Activated T-cell treated with anti-CD3 and anti-CD28 coated beads, Interleukin-2, amount 50 U/mL, for 1 hour (primary cell): ENCODE measurements at places on chromosomes 1 and 21.

- DNase-seq, result no peak
Measured at GRCh38 chr1:115461526-115461925, 123.5 kb upstream of the NGF start.

- DNase-seq, result no peak
Measured at GRCh38 chr1:208098773-208099172, 145.4 kb downstream of the PLXNA2 start.

DNA sequence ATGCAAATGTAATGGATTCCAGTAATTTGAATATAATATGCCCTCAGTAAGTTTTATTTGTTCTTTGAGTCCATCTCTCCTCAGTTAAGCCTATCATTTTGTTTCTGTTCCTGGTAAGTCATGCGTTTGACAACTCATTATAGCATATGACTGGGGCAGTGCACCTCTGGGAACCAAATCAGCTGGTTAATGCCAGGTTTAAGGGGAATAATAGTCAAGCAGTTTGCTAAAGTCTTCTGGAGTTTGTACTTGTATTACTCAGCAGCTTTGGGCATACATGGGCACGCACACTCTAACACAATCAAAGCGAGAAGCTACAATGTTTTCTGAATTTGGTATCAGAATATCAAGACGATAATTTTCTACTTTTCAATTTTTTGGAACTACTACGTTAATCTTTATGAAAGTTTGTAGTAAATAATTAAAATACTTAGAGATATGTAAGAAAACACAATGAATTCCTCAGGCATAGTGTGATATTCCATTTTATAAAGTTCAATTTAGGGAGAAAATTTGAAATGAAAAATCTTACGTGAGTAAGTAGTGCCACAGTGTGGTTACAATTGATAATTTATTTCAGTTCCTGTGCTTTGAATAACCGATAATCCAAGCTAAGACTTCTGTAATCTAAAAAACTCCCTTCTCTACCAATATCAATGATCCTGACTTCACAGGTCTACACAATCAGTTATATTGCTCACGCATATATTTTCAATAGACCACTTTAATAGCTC lies 43.8 kb upstream of the KCTD3 start:
- no peak for DNase-seq

DNA sequence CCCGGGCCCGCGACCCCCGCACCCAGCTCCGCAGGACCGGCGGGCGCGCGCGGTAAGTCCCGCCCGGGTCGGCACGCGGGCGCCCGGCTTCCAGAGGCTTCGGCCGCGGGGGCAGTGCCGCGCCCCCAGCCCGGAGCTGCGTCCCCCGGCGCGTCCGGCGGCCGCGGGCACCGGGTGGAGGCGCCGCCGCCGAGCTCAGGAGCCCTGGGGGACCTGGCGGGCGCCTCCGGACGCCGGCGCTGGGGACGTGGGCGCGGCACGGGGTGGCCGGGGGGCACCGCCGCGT lies 227 bp downstream of the NBL1 start:
- no peak for DNase-seq

DNA sequence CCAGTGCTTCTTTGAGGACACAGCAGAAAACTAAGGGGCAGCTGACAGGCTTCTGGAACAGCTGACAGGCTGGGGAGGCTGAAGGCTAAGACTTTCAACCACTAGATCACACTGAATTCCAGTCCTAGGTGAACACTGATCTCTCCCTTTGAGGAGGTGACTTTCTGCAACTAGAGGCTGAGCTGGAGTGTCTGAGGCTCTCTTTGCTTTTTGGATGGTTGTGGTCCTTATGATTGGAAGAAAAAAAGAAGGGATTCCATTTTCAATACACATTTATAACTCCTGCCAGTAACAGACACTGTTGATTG lies 1.4 kb downstream of the IL6R start:
- no peak for DNase-seq

- no peak for DNase-seq
Measured at GRCh38 chr1:223331929-223332328, 32.0 kb downstream of the SUSD4 start.

- DNase-seq, result no peak
Measured at GRCh38 chr1:1600861-1601563, 1.1 kb upstream of the FNDC10 start.

DNA sequence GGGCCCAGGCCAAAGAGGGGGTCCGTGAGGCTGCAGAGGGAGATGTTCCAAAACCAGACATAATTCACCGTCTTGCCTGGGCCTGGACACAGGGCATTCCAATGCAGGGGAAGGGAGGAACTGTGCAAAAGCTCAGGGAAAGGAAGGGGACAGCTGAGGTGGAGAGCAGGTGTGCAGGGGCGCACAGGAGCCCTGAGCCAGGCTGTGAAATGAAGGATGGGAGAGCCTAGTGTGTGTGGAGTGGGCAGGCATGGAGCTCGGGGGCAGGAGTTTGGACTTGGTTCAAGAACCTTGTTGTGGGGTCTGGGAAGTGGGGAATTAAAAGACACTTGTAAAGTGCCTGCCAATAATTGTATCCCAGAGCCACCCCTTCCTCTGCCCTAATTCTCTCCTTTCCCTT lies 2.3 kb downstream of the TNNI1 start:
- no peak for DNase-seq

- DNase-seq, result no peak
Measured at GRCh38 chr1:64679177-64679576, 65.7 kb upstream of the RAVER2 start.

DNA sequence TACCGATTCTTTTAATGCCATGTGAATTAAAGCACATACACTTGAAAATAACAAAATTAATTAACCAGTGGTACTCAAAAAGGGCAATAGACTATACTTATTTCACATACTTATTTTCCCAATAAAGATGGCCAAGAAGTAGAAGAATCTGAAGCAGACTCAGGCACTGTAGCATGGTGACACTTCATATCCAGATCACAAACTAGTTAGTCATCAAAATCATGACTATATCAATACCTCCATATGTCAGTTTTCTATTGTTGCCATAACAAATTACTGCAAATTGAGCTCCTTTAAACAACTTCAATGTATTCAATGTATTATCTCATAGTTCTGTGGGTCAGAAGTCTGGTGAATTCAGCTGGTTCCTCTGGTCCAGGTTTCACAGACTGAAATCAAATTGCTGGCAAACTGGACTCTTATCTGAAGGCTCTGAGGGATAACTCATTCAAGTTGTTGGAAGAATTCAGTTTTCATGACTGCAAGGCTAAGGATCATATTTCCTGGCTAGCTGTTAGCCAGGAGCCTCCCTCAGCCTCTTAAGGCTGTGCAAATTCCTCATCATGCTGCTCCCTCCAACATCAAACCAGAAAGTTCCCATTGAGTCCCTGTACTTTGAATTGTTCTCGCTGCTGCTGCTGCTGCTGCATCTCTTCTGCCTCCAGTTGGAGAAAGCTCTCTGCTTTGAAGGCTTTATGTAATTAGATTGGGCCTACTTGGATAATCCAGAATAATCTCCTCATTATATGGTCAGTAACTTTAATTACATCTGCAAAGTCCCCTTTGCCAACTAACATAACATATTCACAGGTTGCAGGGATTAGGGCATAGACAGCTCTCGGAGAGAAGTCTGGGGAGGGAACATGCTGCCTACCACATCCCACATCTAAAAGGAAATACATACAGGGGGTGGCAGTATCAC lies 91.5 kb downstream of the MRPL39 start:
- DNase-seq, result no peak

DNA sequence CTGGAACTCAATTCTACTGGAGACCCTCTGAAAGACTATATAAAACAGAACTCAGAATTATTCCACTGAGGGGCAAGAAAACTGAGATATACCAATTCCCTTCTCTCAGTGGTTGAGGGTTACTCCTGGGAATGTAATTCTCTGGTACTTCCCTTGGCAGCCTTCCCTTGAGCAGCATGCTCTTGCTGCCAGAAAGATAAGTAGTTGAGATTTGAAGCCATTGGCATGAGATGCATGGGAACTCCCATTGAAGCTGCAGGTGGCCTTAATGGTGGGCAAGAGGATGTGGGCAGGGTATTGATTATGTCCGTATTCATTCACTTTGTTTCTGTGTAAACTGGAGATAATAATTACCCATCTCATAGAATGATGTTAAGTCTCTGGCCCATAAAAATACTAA lies 28.6 kb upstream of the C1orf185 start:
- DNase-seq, result no peak
